Stimulated activated CD4-positive, alpha-beta T cell treated with anti-CD3 and anti-CD28 coated beads, Interleukin-2, amount 100 ng/mL, for 48 hours (primary cell): ENCODE measurements at places on chromosomes 3 and 15.

DNA sequence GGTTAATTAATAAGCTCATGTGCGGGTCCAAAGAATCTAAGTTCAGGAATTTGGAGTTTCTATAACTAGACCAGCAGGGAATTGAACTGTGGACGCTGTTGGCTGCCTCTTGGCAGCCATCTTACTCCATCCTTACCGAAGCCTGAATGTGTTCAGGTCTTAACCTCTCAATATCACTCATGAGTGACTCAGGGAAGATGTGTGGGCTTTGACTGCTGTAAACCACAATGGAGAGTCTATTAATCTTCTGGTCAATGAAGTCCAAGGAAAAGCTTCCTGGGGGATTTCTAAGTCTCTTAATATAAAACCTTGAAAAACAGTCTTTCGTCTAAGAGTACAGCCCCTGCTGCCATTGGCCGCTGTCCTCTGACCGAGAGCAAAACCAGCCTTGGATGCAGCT is 46.7 kb upstream of the OXTR start:
- no peak for DNase-seq

DNA sequence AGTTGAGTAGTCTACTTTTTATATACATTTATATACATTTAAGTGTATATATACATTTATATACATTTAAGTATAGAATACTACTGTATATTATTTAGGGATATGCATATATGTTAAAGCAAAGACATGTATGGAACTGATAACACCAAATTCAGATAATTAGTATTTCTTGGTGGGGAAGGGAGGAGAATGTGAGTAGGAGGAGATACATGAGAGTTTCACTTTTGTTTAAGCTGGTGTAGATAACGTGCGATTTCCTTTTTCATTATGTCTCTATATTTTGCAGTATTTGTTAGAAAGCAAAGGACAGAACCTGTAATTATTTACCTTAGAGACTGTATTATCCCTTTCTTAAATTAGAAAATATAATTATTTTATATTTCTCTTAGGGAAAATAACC is 16.6 kb upstream of the NIT2 start:
- no peak for DNase-seq

- no peak for DNase-seq
Measured at GRCh38 chr15:83207009-83207659, 489 bp downstream of the HDGFL3 start.

DNA sequence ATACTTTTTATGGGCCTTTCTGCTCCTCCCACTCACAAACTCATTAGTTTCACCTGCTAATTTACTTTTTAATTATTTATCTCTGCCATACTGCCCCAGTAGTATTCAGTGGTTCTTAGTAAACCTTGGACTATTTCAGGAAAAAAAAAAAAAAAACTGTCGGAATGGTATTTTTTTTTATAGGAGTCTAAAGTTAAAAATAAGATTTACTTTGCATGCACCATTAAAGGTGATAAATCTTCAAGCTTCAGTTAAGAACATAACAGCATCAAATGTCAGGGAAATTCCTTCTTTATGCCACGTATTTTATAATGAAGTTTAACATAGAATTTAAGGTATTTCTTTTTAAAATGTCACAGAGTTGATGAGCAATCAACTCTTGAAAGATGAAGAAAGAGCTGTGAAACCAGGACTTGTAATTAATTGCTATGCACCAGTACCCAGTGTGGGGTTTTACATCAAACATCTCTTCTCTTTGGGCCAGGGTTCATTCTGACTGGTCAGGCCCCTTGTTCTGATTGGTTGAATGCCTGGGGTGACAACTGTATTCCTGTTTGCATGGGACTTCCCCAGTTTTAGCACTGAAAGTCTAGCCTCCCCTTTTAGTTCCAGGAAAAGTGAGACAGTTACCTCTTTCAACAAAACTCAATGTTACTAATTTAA is 40.3 kb upstream of the PTPRG start:
- peak; percentile 8 for DNase-seq

- DNase-seq, result no peak
Measured at GRCh38 chr3:62662677-62663076, 212.5 kb downstream of the CADPS start.

DNA sequence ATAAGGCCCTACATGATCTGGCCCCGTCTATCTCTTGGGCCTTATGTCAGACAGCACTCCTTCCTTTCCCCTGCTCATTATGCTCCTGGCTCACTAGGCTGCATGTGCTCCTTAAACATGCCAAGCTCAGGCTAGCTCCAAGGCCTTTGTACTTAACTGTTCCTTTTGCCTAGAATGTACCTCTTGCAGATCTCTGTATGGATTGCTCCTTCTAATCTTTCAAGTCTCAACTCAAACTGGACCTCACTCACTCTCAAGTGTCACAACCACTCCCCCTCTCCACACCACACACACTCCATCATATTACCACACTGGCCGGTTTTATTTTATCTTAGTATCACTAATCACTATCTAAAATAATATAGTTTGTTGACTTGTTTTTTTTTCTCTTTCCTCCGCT is 36.4 kb downstream of the ZMAT3 start:
- no peak for DNase-seq

DNA sequence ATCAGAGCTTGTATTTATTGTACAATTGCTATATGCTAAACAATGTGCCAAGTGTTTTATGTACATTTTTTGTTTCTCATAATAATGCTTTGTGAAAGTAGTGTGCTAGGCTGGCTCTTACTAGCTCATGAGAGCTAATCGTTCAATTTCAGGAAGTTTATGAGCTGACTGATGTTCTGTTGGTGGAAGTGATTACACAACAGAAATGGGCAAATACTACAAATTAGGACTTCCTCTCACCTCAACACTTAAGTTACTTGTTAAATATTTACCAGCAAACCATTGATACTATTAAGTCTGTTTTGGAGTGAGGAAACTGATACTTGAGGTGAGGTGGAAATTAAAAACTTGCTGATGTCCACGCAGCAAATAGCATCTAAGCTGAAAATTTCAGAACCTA is 32.3 kb downstream of the SLC9C1 start:
- no peak for DNase-seq

DNA sequence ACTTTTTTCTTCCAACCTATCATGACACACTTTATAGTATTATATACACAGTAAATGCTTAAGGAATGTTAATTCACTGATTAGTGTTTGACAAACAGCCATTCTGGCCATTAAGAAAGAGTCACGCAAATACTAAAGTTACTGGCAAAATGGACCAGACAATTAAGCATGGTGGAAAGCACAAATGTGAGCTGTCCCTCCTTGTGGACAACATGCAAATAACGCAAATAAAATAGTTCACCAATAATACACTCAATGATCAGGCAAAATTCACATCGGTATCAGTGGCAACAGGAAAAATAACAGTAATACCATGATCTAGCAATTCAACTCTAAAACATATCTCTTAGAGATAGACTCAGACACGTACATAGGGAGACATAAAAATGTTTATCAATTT is 71.7 kb downstream of the NEDD4 start:
- no peak for DNase-seq

DNA sequence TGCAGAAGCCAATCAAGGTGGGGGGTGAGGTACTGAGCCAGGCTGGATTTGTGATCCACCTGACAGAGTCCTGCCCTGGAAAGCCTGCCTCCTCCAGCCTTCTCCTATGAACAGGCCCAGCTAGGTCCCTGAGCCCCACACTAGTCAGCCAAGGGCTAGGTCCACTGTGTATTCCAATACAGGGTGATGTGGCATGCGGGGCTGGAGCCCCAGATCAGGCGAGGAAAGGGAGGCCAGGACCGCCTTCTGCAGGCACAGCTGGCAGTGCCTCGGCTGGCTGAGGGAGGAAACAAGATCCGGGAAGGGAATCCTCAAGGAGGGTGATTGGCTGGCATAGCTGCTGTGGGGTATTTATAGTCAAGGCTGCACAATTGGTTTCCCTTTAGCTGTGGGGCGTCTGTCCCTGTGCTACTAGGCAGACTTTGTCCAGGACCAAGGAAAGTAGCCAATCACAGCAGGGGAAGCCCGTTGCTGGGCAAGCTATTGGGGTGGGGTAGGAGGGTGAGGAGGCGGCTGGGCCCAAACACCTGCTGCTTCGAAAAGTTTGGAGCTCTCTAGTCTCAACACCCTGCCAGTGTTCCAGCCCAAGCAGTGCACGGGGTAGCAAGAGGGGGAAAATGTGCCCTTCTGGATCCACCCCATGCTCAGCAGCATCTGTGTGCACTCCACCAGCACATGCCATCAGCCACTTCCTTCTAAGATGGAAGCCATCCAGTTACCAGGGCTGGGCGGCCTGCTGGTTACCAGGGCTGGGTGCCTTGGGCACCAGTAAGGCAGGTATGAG is 5.9 kb downstream of the KY start:
- no peak for DNase-seq
